ENCODE measurements at places on chromosomes 1 and 21.

DNA sequence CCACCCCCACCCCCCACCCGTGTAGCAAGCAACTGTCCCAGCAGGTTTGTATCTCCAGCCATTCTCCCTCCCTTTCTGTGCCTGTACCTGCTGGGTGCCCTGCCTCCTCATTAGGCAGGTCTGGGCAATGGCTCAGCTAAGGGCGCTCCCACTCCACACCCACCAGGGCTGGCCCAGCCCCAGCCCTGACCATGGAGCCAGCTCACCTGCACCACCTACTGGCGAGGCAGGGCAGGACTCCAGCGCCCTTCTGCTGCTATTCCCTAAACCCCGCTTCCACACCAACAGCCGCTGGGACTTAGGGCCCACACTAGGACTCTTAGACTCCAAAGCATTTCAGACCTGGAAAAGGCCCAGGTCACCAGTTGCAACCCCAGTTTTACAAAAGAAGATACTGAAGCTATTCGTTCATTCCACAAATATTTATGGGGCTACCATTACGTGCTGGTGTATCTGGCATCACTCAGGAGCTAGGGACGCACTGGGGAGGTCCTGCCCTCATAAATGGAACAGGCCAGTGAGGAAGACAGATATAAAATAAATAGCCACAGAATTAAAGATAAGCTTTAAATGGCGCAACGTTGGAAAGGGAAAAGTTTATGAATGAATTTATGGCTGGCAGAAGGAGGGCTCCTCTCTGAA lies 24.0 kb downstream of the PGLYRP3 start:
- peak; percentile 57 for DNase-seq

DNA sequence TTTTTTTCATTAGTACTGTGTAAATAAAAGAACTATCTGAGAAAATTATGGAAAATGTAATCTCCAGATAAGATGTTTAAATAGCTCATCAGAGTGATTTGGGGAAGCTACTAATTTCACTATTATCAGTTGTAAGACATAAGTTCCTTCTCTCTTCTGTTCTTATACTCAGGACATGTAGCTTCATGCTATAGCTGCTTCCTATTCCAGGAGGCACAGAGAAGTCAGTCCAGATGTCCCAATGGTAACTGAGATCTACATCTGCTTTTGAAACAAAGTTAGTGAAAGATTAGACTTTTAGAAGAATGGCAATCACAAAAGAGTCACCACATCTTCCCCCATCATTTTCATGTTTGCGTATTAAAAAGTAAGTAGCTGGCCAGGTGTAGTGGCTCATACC lies 5.6 kb downstream of the MAP3K21 start:
- no peak for DNase-seq

DNA sequence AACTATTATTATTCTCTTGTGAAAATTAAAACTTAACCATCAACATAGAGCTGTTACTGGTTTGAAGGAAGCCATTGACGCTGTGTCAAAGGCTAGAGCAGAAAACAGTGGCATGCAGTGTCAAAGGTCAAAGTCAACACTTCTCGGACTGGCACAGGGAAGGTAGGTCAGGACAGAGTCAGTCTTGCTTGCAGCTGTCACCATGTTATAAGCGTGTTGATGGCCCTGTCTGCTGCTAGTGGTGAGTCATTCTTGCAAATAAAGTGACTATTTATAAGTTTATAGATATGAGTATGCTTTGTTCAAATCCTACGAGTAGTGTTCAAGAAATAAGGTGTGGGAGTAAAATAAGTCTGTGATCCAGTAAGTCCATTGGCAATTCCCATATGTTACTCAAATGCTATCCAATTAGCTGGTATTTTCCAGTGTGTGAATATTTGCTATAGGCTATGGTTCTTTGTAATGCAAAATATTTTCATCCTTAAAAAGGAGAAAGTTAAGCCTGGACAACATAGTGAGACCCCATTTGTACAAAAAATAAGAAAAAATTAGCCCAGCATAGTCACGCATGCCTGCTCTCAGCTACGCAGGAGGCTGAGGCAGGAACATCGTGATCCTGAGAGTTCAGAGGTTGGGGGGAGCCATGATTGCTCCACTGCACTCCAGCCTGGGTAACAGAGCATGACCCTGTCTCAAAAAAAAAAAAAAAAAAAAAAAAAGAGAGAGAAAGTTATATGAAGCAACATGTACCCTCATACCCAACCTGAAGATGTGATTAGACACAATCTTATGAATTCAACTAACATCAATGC lies 26.3 kb upstream of the TINAGL1 start:
- no peak for DNase-seq

- no peak for DNase-seq
Observed at GRCh38 chr1:107132780-107133179, 8.1 kb upstream of the NTNG1 start.

DNA sequence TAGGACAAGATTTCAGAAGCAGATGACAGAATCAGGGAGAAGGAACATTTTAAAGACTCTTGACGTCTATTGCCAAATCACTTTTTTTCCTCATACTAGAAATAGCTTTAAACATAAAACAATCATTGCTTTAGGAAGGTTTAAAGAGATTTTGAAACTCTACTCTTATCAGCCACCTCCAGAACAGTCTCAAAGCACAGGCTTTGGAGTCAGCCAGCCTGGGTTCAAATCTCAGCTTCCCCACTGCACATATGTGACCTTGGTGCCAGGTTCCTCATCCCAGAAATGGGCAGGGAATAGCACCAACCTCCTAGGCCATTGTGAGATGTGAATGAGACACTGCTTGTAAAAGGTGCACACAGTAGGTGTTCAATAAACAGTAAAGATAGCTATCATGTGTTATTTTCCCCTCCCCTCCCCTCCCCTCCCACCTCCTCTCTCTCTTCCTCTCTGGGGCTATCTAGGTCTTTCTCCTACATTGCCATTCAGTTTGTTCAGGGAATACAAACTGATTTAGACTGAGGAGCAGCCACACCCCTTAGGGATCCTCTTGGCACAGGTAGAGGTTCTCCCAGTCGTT lies 20.6 kb downstream of the SPOCD1 start:
- DNase-seq: no peak

Data from activated CD4-positive, alpha-beta T cell treated with anti-CD3 and anti-CD28 coated beads for 36 hours (primary cell).